A549 treated with Mapracorat at 1 μM for 4 hours (cell line): ENCODE measurements at places on chromosomes 4 and X. TPM values are rescaled to one million over a fixed set of nuclear protein-coding genes. Genes with fewer than 3 reads are reported as not detected.

Gene HEPH
- total RNA-seq = not detected in 5 replicates

Gene PLAC1
- 0.48 to 0.80 TPM (median 0.73 TPM) in 5 replicates for total RNA-seq

Gene TEX13B
- not detected in 5 replicates for total RNA-seq

Gene ABCD1
- total RNA-seq = 2.8 to 4.1 TPM (median 4.1 TPM) in 5 replicates

Gene TRIM2
- 0.45 to 0.90 TPM (median 0.71 TPM) in 5 replicates for total RNA-seq

Gene RBMXL3
- not detected in 5 replicates for total RNA-seq

Gene BTK
- 0.07 to 0.36 TPM (median 0.24 TPM) in 5 replicates for total RNA-seq

Gene GRIA2
- not detected in 5 replicates for total RNA-seq

Gene DGAT2L6
- not detected in 5 replicates for total RNA-seq

Gene MFAP3L
- 3.2 to 4.8 TPM (median 4.5 TPM) in 5 replicates for total RNA-seq

Gene SLC4A4
- total RNA-seq = 1.3 to 2.1 TPM (median 1.6 TPM) in 5 replicates

Gene FAM184B
- 0.02 to 0.08 TPM (median 0.05 TPM) in 4 of 5 replicates, not detected in the other for total RNA-seq

Gene ZAR1
- 0.12 to 0.14 TPM (median 0.12 TPM) in 3 of 5 replicates, not detected in the others for total RNA-seq

Gene GYPE
- total RNA-seq = not detected in 5 replicates

Gene INPP4B
- total RNA-seq = 3.5 to 5.6 TPM (median 4.9 TPM) in 5 replicates

Gene DRD5
- not detected in 5 replicates for total RNA-seq

Gene HSFX1
- total RNA-seq = 0.09 to 0.53 TPM (median 0.24 TPM) in 5 replicates

Gene GLUD2
- total RNA-seq = 1.8 to 2.8 TPM (median 2.4 TPM) in 5 replicates

Gene TRAM1L1
- 0.45 to 0.70 TPM (median 0.48 TPM) in 5 replicates for total RNA-seq

Gene MYOZ2
- not detected in 5 replicates for total RNA-seq

Gene C4orf51
- not detected in 5 replicates for total RNA-seq

Gene CCDC110
- 0.34 TPM in 1 of 5 replicates, not detected in the others for total RNA-seq

Gene CHRDL1
- total RNA-seq = not detected in 5 replicates

Gene PFKFB1
- 0.08 to 0.14 TPM (median 0.14 TPM) in 3 of 5 replicates, not detected in the others for total RNA-seq

Gene C4orf50
- total RNA-seq = not detected in 5 replicates

Gene STATH
- not detected in 5 replicates for total RNA-seq

Gene WNK3
- total RNA-seq = 0.01 to 0.09 TPM (median 0.05 TPM) in 5 replicates

Gene VCX3B
- not detected in 5 replicates for total RNA-seq

Gene ERCC6L
- 10.5 to 12.7 TPM (median 12.1 TPM) in 5 replicates for total RNA-seq

Gene USP17L13
- total RNA-seq = not detected in 5 replicates

Gene MAGIX
- 2.3 to 3.5 TPM (median 3.2 TPM) in 5 replicates for total RNA-seq

Gene TENM3
- 0.86 to 1.9 TPM (median 1.5 TPM) in 5 replicates for total RNA-seq

Gene CT45A5
- total RNA-seq = not detected in 5 replicates

Gene MEPE
- not detected in 5 replicates for total RNA-seq

Gene PNMA6A
- 3.7 to 5.5 TPM (median 5.0 TPM) in 5 replicates for total RNA-seq

Gene RASL11B
- total RNA-seq = 0.13 to 0.30 TPM (median 0.16 TPM) in 3 of 5 replicates, not detected in the others

Gene ATOH1
- total RNA-seq = not detected in 5 replicates
